NCI-H1105 (cell line): ENCODE measurements at places on chromosomes 13 and 19.

GRCh38 chr19:13726323-13726722 is 38.0 kb upstream of the MRI1 start:
- no peak for DNase-seq

DNA sequence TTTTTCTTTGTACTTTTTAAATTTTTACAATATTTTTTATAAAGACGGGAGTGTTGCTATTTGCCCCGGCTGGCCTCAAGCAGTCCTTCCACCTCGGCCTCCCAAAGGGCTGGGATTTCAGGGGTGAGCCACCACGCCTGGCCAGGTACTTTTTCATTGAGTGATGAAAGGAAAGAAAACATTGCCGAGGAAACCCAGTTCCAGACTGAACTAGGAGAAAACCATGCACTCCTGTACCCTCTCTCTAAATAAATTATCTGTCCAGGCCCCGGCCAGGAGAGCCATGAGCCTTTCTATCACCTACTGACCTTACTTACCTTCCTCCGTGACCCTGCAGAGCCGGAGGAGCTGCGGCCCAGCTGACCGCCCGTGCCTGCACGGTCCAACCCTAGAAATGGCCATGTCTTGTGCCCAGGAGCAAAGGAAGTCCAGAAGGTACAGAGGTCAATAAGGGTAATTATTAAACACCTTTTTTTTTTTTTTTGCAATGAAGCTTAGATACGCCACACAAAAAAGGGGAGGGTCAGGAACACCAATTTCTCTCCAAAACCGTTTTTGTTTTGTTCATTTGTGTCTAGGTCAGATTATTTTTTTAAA is at the start of gene SLC7A9:
SLC7A9 (minus strand) TSS at position 399 of the 597 bp plus-strand sequence. CDS start 1,233 bp downstream, outside the sequence.
- DNase-seq: no peak

DNA sequence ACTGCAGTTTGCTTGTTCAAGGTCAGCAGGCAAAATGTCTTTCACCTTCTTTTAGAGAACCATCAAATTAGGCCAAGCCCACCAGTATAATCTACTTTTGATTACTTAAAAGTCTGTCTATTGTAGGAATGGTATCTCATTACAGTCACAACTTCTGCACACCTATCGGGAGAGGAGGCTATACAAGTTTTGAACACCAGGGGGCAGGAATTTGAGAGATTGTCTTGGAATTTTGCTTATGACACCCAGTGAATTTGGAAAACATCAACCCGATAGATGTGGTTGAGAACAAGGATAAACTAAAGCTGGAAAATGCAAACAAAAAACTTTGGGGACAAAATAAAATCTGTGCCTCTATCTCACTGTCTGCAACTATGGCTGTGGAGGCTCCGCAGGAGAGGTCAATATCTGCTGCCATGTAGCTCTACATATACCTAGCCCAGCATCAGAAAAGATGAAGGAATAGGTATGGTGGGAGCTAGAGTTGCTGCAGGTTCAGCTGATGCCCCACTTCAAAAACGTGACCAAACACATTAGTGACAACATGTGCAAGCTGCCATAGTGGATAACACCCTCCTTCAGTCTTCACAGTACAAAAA is 1299.2 kb upstream of the SPRY2 start:
- DNase-seq: no peak

- no peak for DNase-seq
Measured at GRCh38 chr19:41537789-41538188, 38.2 kb upstream of the CEACAM21 start.
